Hematopoietic multipotent progenitor cell treated with erythropoietin and hydrocortisone succinate and interleukin-3 and kit ligand, for 4 days (in vitro differentiated cells): ENCODE measurements at places on chromosomes 11 and 22.

DNA sequence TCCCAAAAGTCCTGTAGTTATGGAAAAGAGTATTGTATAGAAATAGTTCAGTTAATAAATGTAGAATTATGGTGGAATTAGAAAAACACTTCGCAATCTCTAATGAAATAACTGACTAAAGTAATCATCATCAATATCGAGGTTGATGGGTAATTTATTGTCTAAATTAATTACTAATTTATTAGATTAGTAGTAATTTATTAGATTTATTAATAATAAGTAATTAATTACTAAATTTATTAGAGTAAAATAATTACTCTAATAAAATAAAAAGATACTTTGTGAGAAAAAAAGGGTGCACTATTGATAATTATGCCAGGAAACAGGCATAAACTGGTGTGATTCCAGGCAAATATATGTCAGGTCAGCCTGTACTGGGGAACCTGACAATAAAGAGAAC lies 455.6 kb downstream of the AASDHPPT start:
- no peak for DNase-seq

DNA sequence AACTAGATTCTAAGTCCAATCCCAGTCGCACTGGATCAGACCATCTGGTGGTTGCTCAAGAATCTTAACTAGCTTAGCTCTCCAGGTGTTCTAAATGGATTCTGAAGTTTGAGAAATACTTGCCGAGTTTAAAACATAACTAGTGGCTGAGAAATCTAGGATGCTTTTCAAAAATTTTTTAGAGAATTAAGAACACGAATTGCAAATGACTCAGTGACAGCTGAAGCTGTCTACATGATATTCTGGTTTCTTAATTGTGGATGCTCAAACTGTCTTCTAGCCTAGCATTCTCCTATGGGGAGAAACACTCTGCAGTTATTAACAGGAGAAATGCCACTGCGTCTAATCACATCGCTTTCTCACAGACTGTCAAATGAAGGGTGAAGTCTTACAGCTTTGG lies 20.2 kb upstream of the TP53AIP1 start:
- DNase-seq, result no peak

DNA sequence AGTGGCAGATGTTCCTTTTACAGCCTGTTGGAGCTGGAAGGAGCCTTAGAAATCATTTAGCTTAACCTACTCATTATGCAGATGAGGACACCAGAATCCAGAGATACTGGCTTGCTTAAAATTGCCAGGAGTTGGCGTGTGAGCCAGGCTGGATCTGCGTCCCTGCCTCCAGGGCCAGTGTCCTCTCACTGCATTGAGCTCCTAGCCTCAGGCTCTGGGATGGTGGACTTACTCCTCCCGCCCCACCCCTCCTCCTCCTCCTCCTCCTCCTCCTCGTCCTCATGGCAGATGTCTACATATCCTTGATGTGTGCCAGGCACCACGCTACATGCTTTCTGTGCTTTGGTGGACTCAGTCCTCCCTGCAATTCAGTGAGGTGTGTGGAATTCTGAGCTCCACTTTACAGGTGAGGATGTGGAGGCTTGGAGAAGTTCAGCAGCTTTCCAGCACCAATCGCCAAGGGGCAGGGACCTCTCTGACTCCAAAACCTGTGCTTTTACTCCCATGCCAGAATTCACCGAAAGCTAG lies 24.1 kb downstream of the ADAMTS15 start:
- DNase-seq, result no peak

- DNase-seq, result no peak
Measured at GRCh38 chr11:123045101-123045500, 16.8 kb downstream of the HSPA8 start.

- DNase-seq, result no peak
Measured at GRCh38 chr22:20639343-20639742, 131.9 kb downstream of the MED15 start.

- no peak for DNase-seq
Measured at GRCh38 chr11:37642296-37642695, 1044.3 kb upstream of the RAG2 start.

- no peak for DNase-seq
Measured at GRCh38 chr22:45453764-45454163, 40.3 kb downstream of the RIBC2 start.

- no peak for DNase-seq
Measured at GRCh38 chr11:94106716-94107115, 21.9 kb upstream of the PANX1 start.
